ENCODE measurements at places on chromosomes 4 and X.

GRCh38 chr4:16642897-16643296 lies 255.5 kb downstream of the LDB2 start:
- DNase-seq: no peak

DNA sequence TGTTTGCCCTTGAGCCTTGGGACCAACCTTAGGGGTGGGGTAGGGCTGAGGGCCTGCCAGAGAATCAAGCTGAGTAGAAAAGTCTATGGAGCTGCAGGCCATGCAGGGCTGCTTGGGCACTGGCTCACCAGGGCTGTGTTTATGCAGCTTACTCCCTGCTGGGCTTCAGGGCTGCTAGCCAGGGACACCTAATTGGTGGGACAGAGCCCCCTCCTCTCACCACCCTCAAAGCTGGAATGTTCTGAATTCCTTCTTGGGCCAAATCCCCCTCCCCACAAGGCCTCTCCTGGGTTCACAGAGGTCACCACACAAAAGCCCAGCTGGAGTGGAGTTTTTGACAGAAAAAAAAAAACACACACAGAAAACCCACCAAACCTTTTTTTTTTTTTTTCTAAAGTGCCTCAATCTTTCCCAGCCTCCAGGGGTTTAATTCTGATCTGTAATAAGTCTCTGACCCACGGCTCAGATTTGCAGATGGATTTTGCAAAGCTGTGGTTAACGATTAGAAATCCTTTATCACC lies at the start of gene CLDN2:
Gene CLDN2, plus strand, starts transcription at position 471 of the 521 bp plus-strand sequence. CDS start 7,827 bp downstream, outside the sequence.
- DNase-seq: no peak

DNA sequence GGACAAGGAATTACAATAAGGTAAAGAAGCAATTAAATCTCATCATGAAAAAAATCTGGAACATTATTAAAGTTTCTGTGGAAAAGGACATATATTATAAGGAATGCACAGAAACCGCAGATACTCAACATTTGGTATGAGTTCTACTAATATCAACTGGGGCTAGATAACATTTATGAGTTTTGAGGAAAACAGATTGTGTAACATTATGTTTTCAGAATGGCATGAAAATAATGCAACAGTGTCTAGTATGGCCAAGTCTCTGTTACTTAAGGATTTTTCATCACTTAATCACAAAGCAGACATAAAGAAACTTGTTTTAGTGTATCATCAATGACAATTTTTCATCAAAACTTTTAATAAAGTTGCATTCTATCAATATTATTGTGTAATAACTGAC lies 785.0 kb downstream of the GLUD2 start:
- DNase-seq: no peak

DNA sequence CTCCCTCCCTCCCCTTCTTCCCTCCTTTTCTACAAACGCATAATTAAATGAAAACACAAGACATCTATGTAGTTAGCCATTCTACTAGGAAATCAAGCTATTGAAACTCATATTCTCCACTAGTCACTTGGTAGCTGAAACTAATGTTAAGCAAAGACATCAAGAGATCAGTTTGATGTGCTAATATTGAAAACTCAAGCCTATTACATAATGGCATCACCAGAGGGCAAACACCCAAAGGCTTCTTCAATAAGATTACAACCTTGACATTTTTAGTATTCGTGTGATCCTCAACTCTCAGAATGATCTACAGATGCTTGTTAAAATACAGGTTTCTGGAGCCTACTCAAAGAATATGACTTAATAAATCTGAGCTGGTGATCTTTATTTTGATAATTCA lies 6.2 kb upstream of the GUCY1A1 start:
- no peak for DNase-seq

DNA sequence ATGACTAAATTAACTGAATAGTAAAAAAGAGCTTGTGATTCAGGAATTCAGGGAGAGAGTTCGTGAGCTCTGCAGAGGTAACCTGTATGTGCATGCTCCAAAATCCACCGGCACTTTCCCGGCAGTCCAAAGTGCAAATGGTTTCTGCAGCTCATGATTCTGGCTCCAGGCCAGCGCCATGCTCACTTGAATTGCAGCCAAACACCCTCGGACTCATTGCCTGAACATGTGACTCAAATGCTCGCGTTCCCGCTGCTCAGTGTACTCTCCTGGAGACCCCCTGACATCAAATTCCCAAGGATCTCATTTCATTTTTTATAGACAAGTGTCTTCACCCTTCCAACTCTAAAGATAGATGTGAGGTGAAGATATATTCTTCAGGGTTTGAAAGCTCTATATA lies 44.1 kb upstream of the SH3RF1 start:
- DNase-seq: no peak

DNA sequence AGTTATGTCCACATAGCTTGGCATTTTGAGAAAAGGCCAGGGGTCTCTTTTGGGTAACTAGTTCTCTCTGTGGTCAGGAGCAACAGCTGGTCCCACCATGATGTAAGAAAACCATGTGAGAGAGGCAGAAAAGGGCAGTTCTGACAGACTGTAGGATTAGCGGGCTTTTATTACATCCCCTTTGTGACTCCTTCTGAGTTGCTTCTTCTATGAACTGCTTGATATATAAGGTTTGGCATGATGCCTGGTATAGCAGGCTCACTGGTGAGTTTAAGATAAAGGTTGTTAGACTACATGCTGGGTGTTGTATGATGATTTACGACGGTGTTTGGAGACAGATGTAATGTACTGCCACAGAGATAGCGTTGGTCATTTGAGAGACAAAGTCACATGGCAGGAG lies 2308.1 kb upstream of the AGA start:
- DNase-seq: no peak

GRCh38 chrX:52983321-52984000 lies 25.1 kb upstream of the FAM156A start:
- DNase-seq: no peak

DNA sequence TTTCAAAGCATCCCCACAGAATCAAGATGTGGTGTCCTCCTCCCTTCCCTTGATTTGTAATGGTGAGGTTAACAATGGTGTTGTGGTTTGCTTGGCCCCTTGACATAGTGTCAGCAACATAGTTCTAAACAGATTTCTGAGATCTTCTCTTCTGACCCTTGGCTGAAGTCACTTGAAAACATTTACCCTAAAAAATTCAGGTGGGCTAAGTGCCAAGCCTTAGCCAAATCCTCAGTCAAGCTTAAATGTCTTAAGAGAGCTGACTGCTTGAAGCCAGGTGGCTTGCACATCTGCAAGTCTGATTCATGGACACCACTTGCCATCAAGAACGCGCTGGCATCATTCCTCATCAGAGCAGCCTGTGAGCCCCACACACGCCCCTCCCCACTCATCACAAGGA lies 173.2 kb downstream of the MGST2 start:
- DNase-seq: no peak

DNA sequence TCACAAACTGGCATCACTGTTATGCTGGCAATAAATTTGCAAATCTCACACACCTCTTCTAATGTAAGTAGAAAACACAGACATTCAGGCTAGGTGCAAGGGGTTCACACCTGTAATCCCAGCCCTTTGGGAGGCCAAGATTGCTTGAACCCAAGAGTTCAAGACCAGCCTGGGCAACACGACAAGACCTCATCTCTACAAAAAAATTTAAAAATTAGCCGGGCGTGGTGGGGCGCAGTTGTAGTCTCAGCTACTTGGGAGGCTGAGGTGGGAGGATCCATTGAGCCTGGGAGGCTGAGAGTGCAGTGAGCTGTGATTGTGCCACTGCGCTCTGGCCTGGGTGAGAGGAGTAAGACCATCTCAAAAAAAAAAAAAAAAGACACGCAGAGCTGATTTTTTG lies 83.1 kb upstream of the ENPP6 start:
- no peak for DNase-seq

GRCh38 chr4:34250562-34250961 lies 1993.8 kb downstream of the ARAP2 start:
- DNase-seq: no peak

GRCh38 chrX:120568035-120568434 lies 7.3 kb upstream of the CUL4B start:
- no peak for DNase-seq

GRCh38 chrX:13703589-13703988 lies 14.7 kb downstream of the RAB9A start:
- DNase-seq: no peak

DNA sequence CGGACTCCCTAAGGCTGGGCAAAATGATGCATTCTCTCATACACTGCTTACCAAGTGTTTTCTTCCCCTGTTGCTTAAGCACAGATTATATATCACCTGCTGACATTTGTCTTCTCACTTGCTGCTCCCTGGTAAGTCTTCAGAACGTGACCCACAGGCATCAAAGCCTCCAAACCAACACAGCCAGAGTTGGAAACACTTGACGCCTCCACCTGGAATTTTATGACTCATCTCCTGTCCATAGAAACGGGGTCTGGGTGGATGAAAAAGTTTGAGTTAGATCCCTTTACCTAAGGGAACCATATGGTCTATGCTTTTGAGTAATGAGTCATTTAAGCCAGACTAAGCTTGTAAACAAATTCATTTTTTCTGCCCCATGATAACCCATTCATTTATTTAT lies 251.6 kb downstream of the USP46 start:
- no peak for DNase-seq

GRCh38 chr4:183358215-183358755 lies 36.1 kb upstream of the CLDN24 start:
- no peak for DNase-seq

DNA sequence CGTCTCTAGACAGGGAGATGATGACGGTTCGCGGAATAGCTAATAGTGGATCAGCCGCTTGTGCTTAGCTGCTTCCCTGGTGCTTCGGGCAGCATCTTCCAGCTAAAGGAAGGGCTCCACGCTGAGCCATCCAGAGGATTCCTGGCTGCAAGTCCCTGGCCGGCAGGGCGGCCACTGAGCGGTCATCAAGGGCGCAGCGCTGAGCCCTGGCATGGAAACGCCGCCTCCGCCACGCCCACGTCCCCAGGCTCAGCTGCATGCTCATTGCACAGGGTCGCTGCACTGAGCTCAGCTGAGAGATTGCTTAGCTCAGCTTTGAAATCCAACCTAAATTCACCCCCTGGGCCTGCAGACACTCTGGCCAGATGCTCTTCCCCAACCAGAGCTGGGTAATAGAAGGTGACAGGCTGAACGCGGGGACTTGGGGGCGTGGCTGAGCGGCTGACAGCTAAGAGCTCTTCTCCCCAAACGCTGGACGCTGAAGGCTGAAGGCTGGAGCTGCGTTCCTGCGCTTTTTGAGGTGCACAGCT lies 118.2 kb upstream of the KIT start:
- DNase-seq: no peak

DNA sequence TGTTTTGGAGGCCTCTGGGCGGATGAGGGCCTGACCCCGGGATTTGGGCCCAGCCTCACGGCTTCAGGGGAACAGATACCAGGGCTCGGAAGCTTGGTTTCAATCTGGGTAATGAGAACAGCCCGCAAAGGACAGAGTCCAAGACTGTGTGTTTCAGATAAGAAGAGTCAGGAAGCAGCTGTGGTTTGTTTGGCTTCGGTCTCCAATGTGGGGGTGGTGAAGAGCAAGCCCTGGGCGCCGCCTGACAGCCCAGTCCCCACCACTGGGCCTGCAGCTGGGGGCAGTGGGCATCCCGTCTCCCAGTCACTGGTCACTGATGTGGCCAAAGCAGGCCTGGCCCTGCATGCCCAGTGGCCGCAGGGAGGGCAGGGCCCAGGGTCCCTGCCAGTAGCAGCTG lies 9.1 kb downstream of the WFS1 start:
- DNase-seq: no peak

DNA sequence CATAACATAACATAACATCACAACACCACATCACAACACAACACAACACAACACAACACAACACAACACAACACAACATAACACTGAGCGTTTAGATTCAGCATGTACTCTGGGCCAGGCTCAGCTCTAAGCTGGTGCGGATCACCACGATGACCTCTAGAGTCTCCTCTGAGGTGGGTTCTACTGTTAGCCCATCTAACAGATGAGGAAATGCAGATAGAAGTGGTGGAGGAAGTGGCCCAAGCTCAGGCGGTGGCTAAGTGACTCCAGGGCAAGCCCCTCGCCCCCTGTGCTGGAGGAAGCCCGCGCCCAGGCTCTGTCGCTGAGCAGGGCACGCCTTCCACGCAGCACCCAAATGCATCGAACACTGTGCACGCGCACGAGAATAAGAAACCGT lies 45.3 kb upstream of the CDKN2AIP start:
- DNase-seq: no peak

DNA sequence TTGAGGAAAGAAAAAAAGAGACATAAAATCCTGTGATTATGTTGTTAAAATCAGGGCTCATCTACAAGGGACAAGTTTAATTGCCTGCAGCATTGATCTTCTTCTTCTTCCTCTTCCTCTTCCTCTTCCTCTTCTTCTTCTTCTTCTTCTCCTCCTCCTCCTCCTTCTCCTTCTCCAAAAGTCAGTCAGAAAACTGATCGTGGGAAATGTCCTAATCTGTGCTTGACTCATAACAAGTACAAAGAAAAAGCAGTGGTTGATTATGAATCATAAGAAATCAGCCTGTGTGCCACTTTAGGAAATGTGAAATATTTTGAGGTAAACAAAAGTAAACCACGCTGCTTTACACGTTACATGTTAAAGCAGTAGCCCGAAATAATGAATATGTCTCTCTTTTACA lies 2.7 kb upstream of the ATP10D start:
- DNase-seq: no peak

DNA sequence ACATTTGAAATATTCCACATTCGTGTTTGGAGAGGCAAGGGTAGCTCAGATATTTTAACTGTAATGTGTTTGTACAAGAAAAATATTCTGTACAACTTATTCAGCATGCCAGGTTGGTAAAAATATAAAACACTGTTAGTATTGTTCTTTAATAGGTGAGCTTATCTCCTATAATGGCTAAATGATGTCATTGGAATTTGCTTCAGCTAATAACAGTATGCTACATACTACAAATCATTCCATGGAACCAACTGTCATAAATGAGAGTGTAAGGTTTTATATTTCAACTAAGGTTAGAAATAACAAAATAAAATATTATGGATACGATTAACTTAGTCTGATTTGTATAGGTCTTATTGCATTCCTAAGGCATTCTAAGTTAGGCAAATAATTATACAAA lies 206.6 kb downstream of the ADGRL3 start:
- DNase-seq: no peak

- no peak for DNase-seq
Observed at GRCh38 chrX:18098763-18099162, 121.9 kb downstream of the BEND2 start.

GRCh38 chrX:104679175-104679574 lies 113.2 kb downstream of the IL1RAPL2 start:
- no peak for DNase-seq

GRCh38 chrX:19720236-19720635 lies 167.2 kb downstream of the SH3KBP1 start:
- DNase-seq: no peak

GRCh38 chr4:624705-625590 lies at the start of gene PDE6B:
PDE6B (plus strand) TSS chr4:625573; CDS start chr4:625627, 54 bp downstream.
- DNase-seq: no peak
